ENCODE measurements at places on chromosomes 7 and 10.

DNA sequence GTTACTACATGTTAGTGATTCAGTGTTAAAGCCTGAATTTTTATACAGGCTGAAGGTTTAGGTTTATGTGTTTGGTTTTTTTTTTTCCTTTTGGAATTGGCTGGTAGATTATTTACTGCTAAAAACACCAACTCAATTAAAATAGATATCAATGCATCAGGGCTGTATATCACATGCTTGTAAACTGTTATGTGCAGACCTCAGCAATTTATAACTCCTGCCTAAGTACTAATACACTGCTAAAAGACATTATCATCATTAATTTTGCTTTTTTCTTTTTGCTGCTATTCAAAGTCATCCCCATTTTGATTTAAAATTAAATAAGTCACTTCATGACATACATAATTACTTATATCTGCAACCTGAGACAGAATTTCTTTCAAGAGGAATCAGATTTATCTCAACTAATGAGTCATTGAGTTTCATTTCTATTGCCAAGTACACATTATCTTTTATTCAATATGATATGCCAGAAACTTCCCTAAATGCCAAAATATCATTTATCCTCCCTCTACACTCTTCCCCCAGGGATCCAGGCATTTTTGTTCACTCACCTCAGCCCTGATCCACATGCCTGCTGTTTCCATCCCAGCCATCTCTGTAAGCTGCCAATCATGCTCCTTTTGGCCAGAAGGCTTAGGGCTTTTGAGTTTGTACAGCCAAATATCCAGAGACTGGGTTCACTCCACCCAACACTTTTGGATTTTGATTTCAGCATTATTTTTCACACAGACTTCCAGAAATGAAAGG is 98.5 kb downstream of the POLR1F start:
- DNase-seq: no peak

GRCh38 chr7:54705436-54705835 is 53.6 kb downstream of the SEC61G start:
- DNase-seq: no peak

DNA sequence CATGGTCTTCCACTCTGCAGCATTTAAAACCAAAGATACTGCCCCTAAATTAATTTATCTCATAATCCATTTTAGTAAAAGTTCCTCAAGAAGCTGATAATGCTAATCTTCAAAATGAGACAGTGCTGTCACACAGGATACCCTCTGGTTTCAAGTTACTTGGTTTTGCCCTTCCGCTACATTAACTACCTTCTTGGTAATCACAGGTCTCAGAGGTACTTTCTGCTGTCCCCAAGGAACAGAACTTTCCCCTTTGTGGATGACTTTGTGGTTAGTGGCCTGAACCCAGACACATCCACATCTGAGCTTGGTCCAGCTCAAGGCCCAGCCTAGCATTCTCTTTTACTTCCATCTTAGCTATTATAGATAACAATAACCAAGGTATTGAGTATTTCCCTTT is 88.8 kb upstream of the TMEM26 start:
- DNase-seq: no peak

GRCh38 chr10:127907411-127908105 is 655 bp downstream of the PTPRE start:
- DNase-seq: no peak

- no peak for DNase-seq
Measured at GRCh38 chr10:46237815-46238510, 48.8 kb upstream of the ANTXRL start.

DNA sequence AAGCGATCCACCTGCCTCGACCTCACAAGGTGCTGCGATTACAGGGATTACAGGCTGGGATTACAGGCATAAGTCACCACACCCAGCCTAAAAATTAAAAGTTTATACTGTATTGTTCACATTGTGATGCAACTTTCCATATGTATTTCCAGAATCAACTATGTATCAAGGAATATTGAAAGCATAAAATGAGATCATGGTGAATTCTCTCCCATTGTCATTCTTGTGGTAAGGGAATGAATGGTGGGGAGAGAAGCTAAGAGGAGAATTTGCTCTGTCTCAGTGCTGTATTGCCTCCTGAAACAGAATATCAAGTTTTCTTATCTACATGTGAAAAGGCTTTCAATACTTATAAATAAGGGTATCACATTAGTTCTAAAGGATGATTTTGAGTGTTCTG is 81.7 kb downstream of the CD36 start:
- no peak for DNase-seq

DNA sequence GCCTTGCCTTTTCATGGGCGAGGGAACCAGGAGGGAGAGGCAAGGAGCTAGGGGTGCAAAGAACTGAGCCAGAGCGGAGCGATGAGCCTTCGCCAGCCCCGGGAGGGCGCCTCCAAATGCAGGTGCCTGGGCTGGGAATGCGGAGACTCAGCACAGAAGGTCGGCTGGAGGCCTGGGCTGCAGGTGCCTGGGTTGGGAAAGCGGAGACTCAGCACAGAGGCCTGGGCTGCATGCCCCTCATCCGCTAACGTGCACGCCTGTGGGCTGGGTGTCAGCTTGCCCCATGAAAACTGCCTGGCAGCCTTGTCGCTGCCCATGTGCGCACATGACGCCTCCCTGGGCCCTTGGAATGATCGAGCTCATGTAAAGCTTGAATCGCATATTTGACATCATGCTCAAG is 51.8 kb downstream of the POM121L12 start:
- DNase-seq: no peak

DNA sequence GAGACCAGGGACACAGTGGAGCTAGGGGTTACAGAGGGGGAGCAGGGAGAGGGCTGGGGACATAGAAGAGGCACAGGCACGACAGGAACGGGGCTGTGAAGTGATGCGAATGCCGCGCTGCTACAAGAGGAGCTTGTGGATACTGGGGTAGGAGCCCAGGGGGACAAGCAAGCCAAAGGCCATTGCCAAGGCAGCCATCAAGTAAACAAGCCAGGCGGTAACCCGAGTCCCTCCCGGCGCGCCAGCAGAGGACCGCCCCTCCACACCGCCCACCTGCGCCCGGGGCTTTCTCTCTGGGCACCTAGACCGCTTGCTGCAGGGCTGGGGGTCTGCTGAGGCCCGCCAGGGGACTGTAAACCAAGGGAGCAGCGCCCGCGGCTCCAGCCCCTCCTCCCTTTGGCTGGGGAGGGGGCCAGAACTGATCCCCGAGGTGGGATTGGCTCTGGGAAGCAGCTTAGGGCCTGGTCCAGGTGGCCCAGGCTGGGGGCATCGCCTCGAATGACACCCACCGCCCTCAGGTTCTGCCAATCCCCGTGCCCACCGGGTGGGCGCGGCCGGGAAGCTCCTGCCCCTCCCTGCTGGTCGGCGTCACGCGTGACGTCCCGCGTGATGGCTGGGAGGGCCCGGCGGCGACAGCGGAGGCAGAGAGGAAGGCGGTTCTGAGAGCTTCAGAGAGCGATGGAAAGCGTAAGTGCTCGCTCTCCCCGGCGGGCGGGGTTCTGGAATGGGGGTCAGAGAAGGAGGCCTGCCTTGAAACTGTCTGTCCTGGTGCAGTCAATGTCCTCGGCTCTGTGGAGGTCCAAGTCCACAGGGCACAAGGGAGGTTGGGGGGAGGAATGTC is 982 bp downstream of the SFXN3 start:
- peak; percentile 37 for DNase-seq
